RKO (cell line): ENCODE measurements at places on chromosomes 5 and 9.

GRCh38 chr5:176726746-176727527 is 79.7 kb downstream of the TSPAN17 start:
- DNase-seq: no peak

DNA sequence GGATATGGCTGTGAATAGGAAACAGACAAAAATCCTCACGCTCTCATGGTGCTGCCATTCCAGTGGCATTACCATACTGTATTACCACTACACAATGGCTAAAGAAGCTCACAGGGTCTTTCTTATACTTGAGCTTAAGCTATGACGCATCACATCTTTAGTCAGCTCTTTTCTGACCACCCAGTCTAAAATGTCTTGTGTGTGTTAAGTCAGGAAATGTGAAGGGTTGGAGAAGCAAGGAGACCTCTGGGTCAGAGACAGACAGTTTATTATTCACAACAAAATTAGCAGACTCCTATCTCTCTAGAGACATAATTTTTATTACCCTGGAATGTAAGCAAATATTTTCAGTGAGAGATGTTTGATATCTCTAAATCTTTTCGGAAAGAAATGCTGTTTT is 1583.2 kb upstream of the WWC1 start:
- no peak for DNase-seq

- DNase-seq: no peak
Observed at GRCh38 chr9:130780415-130780814, 54.6 kb upstream of the ABL1 start.

DNA sequence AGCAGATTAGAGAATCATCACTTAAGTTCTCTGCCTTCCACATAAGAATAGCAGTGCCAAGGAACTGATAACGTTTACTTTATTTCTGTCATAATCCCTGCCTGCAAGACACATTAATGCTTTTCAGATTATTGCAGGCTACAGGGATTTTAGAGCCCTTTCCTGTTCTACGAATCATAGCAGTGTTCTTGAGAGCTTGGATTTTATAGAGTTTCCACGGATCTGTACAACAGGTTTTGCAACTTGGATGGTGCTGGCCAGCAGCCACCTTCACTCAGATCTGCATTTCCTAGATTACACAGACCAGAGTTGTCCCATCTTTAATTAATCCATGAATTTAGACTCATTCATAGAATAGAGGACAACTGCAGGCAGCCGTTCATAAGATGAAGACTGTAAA is 38.1 kb downstream of the SLC12A2 start:
- no peak for DNase-seq

GRCh38 chr5:141547921-141548320 is 59.0 kb downstream of the PCDHGC5 start:
- DNase-seq: no peak

DNA sequence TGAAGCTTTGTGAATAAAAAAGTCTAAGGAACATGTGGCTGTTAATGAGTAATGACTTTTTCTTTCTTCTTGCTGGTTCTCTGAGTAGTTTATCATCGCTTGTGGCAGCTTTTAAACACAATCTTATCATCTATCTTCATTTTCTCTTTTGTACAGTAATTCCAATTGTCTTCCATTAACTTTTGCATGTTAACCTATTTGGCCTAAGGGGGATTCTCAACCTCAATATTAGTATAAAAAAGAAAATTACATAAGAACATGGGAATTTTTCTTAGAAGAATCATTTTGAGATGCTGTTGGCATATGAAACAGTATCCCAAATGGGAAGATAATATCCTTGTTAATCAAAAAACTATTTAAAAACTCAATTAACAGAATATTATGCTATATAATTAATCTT is 179.7 kb upstream of the GPR151 start:
- DNase-seq: no peak

DNA sequence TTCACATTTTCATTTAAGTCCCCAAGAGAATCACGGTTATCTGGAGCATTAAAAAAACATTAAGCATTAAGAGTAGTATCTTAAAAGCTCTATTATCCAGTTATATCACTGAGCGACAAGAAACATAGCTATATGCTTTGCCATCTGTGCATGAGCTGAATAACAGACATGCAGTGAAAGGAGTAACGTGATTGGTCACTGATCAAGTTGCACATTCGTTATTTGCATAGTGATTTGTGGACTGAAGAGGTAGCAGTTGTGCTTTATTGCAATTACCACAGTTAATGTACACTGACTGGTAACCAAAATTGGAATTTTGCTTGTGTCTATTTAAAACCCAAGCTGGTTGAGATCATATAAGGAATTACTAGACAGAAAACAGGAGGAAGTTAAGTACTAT is 107.4 kb downstream of the MCTP1 start:
- no peak for DNase-seq

DNA sequence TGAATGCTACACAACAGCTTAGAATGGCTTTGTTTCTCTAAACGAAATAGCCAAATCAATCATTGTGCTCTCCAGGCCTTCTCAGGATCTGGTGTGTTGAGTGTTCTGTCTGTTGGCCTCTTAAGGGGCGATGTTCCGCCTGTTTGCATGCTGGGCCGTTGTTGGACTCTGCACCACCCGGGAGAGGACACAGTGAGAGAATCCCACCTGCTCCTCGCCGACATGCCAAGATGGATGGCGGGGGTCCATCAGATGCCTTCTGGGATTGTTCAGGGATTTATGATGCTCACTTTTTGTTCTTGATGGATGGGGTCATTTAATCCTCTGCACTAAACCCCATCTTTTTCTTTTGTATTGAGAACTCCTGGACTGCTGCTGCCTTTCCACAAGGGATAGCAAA is 159.9 kb downstream of the NTRK2 start:
- DNase-seq: no peak

GRCh38 chr5:17439956-17440355 is 58.1 kb upstream of the TAF11L2 start:
- no peak for DNase-seq

GRCh38 chr9:35756275-35757225 is 2.5 kb upstream of the MSMP start:
- peak; percentile 83 for DNase-seq

DNA sequence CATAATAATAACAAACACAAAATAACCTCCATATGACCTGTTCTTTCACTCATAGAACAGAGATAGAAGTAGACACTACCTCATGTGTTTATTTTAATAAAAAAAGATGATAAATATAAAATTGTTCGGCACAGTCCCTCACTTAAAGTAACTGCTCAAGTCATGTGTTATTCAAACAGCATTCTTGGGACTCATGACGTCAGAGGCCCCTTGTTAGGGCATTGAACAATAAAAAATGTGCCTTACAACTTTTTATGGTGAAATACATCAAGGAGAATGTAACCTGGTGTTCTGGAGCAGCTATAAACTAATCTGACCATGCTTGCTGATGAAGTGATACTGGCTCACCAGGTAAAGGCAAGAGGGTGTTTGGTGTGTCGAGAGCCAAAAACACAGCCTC is 12.2 kb upstream of the NDFIP1 start:
- DNase-seq: no peak

GRCh38 chr5:77630114-77630680 is 8.3 kb downstream of the OTP start:
- DNase-seq: no peak

DNA sequence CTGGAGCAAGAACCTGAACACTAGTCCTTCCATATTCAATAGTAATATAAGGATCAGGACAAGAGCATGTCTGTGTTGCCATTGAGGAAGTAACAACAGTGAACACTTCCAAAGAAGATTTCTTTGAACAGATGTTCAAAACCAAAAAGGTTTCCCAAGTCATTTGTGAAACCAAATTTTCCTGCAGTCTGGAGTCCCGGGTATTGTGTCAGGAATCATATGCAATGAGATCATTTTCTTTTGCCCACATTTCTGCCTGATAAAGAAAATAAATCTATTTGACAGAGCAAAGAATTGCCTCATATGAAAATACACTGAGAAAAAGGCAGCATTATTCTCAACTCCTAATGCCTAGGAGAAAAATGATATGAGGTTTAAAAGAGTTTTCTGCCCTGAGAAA is 151.7 kb downstream of the SNX18 start:
- DNase-seq: no peak
